ENCODE measurements at places on chromosomes 2 and 18. TPM values are rescaled to one million over a fixed set of nuclear protein-coding genes. Genes with fewer than 3 reads are reported as not detected.

The PLCL1 gene
- 17.8 TPM for total RNA-seq

The C18orf32 gene
- total RNA-seq, result 38.3 TPM

The VWA3B gene
- total RNA-seq, result 0.48 TPM

The MAP2 gene
- 13.5 TPM for total RNA-seq

The RUFY4 gene
- not detected for total RNA-seq

The ANKRD29 gene
- total RNA-seq, result 11.7 TPM

The RAB17 gene
- 1.7 TPM for total RNA-seq

The RBFA gene
- 33.3 TPM for total RNA-seq

The NETO1 gene
- total RNA-seq, result 2.4 TPM

The SLC16A14 gene
- 13.7 TPM for total RNA-seq

The PRKAG3 gene
- 1.2 TPM for total RNA-seq

The DPYSL5 gene
- total RNA-seq, result 1.2 TPM

The SULT6B1 gene
- total RNA-seq, result not detected

The TANC1 gene
- total RNA-seq, result 47.5 TPM

The LONRF2 gene
- 6.7 TPM for total RNA-seq

The SLC9A2 gene
- 4.2 TPM for total RNA-seq

The RGPD4 gene
- 0.05 TPM for total RNA-seq

The ANAPC1 gene
- total RNA-seq, result 71.1 TPM

The POU3F3 gene
- 0.32 TPM for total RNA-seq

The GTF3C2 gene
- total RNA-seq, result 37.7 TPM

The GAL3ST2 gene
- not detected for total RNA-seq

The IL36A gene
- total RNA-seq, result not detected

The POTEI gene
- total RNA-seq, result 0.05 TPM

The ABCG5 gene
- total RNA-seq, result not detected

The CRYGD gene
- 0.95 TPM for total RNA-seq

The XPO1 gene
- total RNA-seq, result 550 TPM

The CD8B gene
- not detected for total RNA-seq

The LINC00305 gene
- not detected for total RNA-seq

The GLS gene
- 312 TPM for total RNA-seq

The ZNG1B gene
- 46.5 TPM for total RNA-seq

The CCDC141 gene
- total RNA-seq, result 18.0 TPM

The CHRND gene
- 1.3 TPM for total RNA-seq

The DYNC2LI1 gene
- 70.8 TPM for total RNA-seq

The ACVR1 gene
- 25.1 TPM for total RNA-seq

The ALPP gene
- not detected for total RNA-seq

The RND3 gene
- 139 TPM for total RNA-seq

The FAM161A gene
- total RNA-seq, result 15.3 TPM

The CFAP65 gene
- total RNA-seq, result not detected

The IL1R1 gene
- total RNA-seq, result 34.9 TPM

The DUSP2 gene
- total RNA-seq, result 18.5 TPM

The FIGN gene
- total RNA-seq, result 6.9 TPM

The DHRS9 gene
- total RNA-seq, result 0.69 TPM

The TNFAIP6 gene
- total RNA-seq, result 34.1 TPM

The CERS6 gene
- total RNA-seq, result 45.2 TPM

The STPG4 gene
- not detected for total RNA-seq

The NEU4 gene
- 0.21 TPM for total RNA-seq

The EDAR gene
- 1.7 TPM for total RNA-seq

The ERFE gene
- total RNA-seq, result 0.79 TPM

The TCF23 gene
- 0.85 TPM for total RNA-seq

The SPIRE1 gene
- total RNA-seq, result 22.6 TPM

The CROCC2 gene
- total RNA-seq, result not detected

The IGFBP2 gene
- total RNA-seq, result 136 TPM

The INHA gene
- total RNA-seq, result not detected

The MOGAT1 gene
- not detected for total RNA-seq
